ENCODE measurements at places on chromosomes 6 and 20.
A peak's percentile ranks its signal among the peaks of the same experiment; 100 is the strongest.

GRCh38 chr6:41302638-41303037, 16.2 kb upstream of the TREM1 start:
- DNase-seq, result no peak

GRCh38 chr6:139736325-139736906, 362.0 kb upstream of the CITED2 start:
- no peak for DNase-seq

DNA sequence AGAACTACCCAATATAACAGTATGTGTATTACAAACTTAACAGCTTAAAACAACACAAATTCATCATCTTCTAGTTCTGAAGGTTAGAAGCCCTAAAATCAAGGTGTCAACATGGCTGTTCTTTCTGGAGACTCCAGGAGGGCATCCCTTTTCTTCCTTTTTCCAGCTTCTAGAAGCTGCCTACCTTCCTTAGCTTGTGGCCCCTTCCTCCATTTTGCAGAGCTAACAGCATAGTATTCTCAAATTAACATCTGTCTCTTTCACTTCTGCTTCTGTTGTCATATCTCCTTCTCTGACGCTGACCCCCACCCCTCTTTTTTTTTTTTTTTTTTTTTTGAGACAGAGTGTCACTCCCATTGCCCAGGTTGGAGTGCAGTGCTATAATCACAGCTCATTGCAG, 52.8 kb upstream of the AKIRIN2 start:
- no peak for DNase-seq

DNA sequence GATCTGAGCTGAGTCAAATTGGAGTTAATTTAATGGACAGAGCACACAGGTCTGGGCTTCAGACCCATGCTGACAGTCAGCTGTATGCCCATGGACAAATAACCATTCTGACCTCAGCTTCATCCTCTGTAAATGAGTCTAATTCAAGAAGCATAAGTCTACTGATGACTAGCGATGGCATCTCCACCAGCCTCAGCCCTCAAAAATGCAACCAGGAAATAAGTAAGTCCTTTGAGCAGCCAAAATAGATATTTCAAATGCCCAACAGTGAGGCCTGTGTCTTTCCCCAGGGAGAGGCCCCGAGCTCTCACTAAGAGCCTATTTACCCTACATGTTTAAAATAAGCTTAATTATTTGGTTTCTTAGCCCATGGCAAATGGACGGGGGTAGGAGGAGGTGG, 114.2 kb upstream of the MTHFD1L start:
- DNase-seq, result no peak

- DNase-seq, result no peak
Measured at GRCh38 chr6:134830194-134830593, 119.7 kb downstream of the ALDH8A1 start.

GRCh38 chr6:140590641-140591040, 1216.2 kb upstream of the CITED2 start:
- DNase-seq, result no peak

- no peak for DNase-seq
Measured at GRCh38 chr6:105484238-105485161, 81.6 kb upstream of the PREP start.

- DNase-seq, result no peak
Measured at GRCh38 chr20:48760403-48760983, 67.3 kb downstream of the PREX1 start.

DNA sequence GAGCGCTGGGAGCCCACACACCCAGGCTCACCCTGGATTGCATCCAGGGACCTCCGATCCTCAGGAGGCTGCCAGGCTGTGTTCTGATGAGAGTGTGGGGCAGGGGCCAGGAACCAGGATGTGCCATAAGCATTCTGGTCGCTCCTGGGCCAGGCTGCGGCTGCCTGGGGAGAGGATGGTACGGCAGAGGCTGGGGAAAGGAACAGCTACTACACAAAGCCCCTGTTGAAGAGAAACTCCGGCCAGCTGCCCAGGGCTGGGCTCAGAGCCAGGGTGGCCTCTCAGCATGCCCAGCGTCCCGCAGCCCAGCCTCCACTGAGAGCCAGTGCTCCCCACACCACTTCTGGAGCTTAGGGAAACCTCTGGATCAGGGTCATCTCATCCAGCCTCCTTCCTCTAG, 21.7 kb upstream of the OCSTAMP start:
- DNase-seq, result no peak

DNA sequence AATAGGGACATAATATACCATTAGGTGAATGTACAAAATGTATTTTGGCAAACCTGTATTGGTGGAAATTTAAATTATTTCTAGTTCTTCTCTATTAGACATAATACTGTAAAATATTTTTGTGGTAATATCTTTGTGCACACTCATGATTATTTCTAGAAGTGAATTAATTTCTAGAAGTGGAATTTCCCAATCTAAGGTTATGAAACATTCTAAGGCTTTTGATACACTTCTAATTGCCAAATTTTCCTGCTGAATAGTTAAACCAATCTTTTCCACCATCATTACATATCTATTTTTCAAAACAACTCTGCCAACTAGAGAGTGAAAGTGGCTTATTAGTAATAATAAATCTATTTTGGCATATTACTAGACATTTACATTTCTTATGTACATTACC, 1.8 kb upstream of the CCND3 start:
- DNase-seq, result no peak

- DNase-seq, result peak; percentile 53
Measured at GRCh38 chr6:16576451-16577368, 184.6 kb downstream of the ATXN1 start.

GRCh38 chr6:169292338-169293124, 38.9 kb upstream of the THBS2 start:
- peak; percentile 26 for DNase-seq

DNA sequence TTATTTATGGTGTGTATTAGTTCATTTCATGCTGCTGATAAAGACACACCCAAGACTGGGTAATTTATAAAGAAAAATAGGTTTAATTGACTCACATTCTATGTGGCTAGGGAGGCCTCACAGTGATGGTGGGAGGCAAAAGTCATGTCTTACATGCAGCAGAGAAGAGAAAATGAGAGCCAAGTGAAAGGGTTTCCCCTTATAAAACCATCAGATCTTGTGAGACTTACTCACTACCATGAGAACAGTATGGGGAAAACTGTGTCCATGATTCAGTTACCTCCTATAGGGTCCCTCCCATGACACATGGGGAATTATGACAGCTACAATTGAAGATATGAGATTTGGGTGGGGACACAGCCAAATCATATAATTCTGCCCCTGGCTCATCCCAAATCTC, 150.0 kb upstream of the AHI1 start:
- no peak for DNase-seq

GRCh38 chr6:71335544-71335943, 46.9 kb downstream of the OGFRL1 start:
- DNase-seq, result no peak

GRCh38 chr20:37108676-37109075, 12.9 kb upstream of the RBL1 start:
- DNase-seq, result no peak

DNA sequence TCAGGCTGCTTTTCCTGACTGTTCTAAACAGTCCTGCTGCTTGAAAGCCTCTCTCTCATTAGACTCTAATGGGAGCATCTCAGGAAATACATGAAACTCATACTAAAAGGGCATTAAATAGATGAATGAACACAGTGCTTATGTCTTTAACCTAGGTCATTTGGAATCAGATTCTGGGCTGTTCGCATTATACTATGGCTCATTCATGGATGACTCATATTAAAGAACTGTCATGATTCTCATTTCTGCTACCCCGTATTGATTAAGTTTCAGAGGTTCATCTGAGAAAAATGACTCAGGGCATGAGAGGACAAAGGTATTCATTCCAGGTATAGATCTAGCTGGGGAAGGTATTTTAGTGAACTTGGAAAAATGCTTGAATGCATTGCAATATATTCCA, 335.5 kb downstream of the GJA1 start:
- DNase-seq, result no peak

DNA sequence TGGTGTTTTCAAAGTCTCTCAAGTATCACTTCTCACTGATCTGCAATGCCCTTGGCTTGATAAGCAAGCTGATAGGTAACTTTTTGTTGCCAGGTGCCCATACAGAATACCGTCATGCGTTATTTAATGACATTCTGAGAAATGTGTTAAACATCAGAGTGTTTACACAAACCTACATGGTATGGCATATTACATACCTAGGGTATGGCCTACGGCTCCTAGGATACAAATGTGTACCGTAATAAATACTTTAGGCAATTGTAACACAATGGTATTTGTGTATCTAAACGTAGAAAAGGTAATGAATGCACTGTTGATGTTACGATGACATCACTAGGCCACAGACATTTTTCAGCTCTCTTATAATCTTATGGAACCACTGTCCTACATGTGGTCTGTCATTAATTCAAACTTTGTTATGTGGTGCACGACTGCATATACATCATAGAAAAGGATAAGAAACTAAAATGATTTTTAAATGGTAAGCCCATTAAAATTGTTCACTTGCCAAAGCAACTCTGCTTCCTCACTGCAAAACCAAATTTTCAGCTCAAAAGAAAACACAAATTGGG, 35.7 kb downstream of the CSNK2A1 start:
- peak; percentile 23 for DNase-seq

- DNase-seq, result no peak
Measured at GRCh38 chr20:5480824-5481600, 164.3 kb upstream of the PROKR2 start.

DNA sequence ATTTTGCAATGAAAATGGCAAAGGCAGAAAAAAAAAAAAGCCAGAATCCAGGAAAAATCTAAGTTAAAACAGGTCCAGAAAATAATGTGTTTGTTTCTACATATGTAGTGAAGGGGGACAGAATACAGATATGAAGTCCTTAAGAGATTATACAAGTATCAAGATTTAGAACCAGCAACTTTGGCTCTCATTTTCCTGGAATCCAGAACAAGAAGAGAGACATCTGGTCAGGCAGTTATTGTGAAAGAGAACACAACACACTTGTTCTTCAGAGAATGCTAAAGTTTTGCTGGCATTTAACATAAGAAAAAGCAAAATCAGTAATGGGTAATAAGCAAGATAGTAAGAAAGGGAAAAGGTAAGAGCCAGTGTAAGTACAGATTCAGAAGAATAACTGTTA, 21.1 kb downstream of the BAG2 start:
- no peak for DNase-seq

DNA sequence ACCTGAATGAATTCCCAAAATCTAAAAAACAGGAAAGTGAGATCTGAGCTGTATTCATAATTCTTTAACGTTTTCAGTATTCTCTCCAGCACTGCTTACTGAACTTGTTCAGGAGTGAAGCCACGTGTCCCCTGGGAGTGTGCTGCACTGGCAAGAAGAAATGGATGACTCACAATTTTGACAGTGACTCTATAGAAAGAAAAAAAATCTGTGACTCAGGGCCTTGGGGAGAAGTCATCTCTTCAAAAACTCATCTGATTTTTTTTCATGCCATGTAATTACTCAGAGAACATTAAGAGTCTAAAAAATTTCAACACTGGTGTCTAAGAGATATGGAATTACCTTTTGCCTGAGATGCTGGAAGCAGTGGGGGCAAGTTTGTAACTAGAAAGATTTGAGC, 39.7 kb downstream of the ANKEF1 start:
- DNase-seq, result peak; percentile 73

DNA sequence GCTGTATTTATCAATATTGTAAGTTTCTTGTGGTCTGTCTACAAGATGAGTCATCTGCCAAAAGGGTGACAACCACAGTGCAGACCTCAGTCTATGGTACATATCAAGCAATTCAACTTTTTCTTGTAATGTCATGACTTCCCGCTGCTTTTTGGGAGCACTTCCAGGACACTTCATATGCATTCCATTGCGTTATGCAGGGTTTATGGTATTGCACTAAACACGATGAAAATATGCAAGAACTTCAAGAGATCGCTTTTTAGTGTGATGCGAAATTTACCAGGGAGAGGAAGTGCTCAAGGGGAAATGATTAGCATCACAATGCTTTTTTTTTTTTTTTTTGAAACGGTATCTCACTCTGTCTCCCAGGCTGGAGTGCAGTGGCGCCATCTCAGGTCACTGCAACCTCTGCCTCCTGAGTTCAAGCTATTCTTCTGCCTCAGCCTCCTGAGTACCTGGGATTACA, 166.5 kb downstream of the TFAP2A start:
- DNase-seq, result peak; percentile 53

- no peak for DNase-seq
Measured at GRCh38 chr6:11876934-11877433, 98.4 kb upstream of the ADTRP start.

GRCh38 chr20:9374480-9374879, 139.9 kb upstream of the LAMP5 start:
- peak; percentile 39 for DNase-seq

GRCh38 chr6:143195349-143195845, 134.7 kb downstream of the AIG1 start:
- DNase-seq, result no peak

GRCh38 chr6:2480267-2480966, 235.0 kb upstream of the GMDS start:
- no peak for DNase-seq

- no peak for DNase-seq
Measured at GRCh38 chr20:51884561-51884960, 82.2 kb upstream of the SALL4 start.

DNA sequence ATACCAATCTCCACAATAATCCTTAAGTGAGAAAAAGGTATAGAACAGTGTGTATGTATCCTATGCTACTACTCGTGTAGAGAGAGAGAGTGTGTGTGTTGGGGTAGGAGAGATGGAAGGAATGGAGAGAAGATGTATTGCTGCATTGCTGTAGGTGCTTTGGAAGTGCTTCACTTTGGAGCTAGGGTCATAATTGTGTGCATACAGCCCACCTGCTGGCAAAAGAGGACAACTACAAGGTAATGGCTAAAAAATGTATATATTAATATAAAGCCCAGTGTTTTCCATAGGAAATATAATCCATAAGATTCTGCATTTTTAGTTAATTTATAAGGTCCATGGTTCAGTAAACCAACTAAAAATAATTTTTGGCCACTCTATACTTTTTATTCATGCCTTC, 36.1 kb downstream of the SERAC1 start:
- no peak for DNase-seq

GRCh38 chr6:12393100-12393499, 102.9 kb downstream of the EDN1 start:
- no peak for DNase-seq

- DNase-seq, result no peak
Measured at GRCh38 chr6:22807818-22808217, 238.5 kb downstream of the HDGFL1 start.

- no peak for DNase-seq
Measured at GRCh38 chr6:85569323-85569722, 24.3 kb downstream of the SNX14 start.

Data from SJSA1 (cell line).